Ascending aorta (tissue), 2 donors: ENCODE measurements at places on chromosomes 16 and 17.
A peak's percentile ranks its signal among the peaks of the same experiment; 100 is the strongest.

DNA sequence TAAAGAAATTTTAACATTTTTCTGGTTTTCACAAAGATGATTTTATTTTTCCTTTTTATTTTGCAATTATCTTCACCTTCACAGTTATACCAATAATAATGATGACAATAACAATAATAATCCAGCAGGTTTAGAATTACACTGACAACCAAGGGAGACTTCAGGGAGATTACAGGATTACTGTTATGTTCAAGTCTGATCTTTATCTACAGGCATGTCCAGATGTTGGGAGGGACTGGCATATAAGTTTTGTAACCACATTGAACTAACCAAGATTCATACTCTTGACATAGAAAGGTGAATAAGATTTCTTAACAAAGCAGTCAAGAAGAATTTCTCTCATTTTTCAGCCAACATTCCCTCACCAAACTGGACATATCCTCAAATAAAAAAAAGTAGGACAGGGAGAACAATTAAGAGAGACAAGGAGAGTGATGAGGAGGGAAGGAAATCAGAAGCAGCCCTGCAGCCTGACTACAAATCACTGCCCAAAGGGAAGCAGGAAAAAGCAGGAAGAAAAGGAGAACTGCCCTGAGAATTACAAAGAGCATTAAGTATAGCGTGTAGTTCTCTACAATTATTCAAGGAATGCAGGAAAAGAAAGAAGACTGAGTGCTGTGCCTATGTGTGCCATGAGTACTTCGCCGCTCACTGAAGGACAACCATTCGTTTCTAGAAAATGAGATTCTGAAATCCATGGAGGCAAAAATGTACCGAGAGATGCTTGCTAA, 155.7 kb upstream of the C17orf78 start:
- H3K4me3 ChIP-seq = no peak overlapping the region
- peaks cover 2% of the 10 kb centered on the region for H3K36me3 ChIP-seq
- H3K4me1 ChIP-seq = no peaks in the 10 kb centered on the region
- no peak for DNase-seq
- no peak overlapping the region for H3K27ac ChIP-seq
- H3K27me3 ChIP-seq = no peaks in the 10 kb centered on the region

- no peaks in the 10 kb centered on the region for H3K27me3 ChIP-seq
- no peak for DNase-seq
- no peak overlapping the region for H3K4me3 ChIP-seq
- no peaks in the 10 kb centered on the region for H3K36me3 ChIP-seq
- no peak overlapping the region for H3K27ac ChIP-seq
These were observed 150.4 kb downstream of the WWOX start for GRCh38 chr16:78249832-78250231.

- no peak for DNase-seq
- H3K4me3 ChIP-seq = no peak overlapping the region
- H3K4me1 ChIP-seq = no peaks in the 10 kb centered on the region
- H3K36me3 ChIP-seq = no peaks in the 10 kb centered on the region
- no peaks in the 10 kb centered on the region for H3K27me3 ChIP-seq
- H3K27ac ChIP-seq = no peak overlapping the region
These were observed 123.7 kb upstream of the AXIN2 start for GRCh38 chr17:65685110-65685509.

GRCh38 chr16:75965504-75966374, 239.4 kb upstream of the CPHXL start:
- H3K27me3 ChIP-seq = no peaks in the 10 kb centered on the region
- no peaks in the 10 kb centered on the region for H3K36me3 ChIP-seq
- no peak overlapping the region for H3K27ac ChIP-seq
- no peak overlapping the region for H3K4me3 ChIP-seq
- H3K4me1 ChIP-seq = no peaks in the 10 kb centered on the region

DNA sequence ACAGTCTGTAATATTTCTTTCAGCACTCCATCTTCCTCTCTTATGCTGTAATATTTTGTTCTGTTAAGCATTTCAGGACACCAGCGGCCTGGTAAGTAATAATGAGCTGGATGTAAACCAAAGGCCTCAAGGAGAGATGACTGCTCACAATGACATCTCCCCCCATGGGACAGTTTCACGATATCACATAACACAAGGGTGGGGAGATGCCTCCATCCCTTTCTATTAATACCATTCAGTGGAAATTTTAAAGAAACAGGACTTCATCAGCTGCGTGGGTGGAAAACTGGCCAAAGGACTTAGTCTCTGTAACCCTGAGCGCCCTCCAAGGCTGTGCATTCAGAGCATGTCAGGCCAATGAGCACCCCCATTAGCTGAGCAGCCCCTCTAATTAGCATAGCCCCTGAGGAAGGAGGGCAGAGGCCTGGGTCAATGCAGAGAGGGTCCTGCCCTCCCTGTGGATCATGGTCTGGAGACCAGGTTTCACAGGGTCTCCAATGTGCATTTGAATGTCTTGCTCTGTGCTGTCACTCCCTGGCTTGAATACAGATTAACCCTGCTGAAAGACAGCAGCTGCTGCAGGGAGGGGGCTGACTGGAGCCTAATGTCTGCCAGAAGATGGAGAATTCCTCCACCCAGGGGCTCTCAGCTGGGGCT, 156.4 kb downstream of the HS3ST2 start:
- H3K4me1 ChIP-seq = no peaks in the 10 kb centered on the region
- no peaks in the 10 kb centered on the region for H3K36me3 ChIP-seq
- H3K27me3 ChIP-seq = no peaks in the 10 kb centered on the region
- DNase-seq = no peak
- no peak overlapping the region for H3K4me3 ChIP-seq

- no peaks in the 10 kb centered on the region for H3K4me1 ChIP-seq
- H3K27ac ChIP-seq = no peak overlapping the region
- H3K4me3 ChIP-seq = no peak overlapping the region
These were observed 251.8 kb downstream of the MAF start for GRCh38 chr16:79348521-79349306.

GRCh38 chr17:40306395-40306794, 2.6 kb upstream of the RARA start:
- H3K27ac ChIP-seq = no peak overlapping the region
- no peak overlapping the region for H3K4me3 ChIP-seq
- DNase-seq = no peak
- H3K36me3 ChIP-seq = no peaks in the 10 kb centered on the region

GRCh38 chr16:85984231-85984880, 85.4 kb downstream of the IRF8 start:
- H3K4me1 ChIP-seq = no peaks in the 10 kb centered on the region
- peak; percentile 30 for DNase-seq
- no peaks in the 10 kb centered on the region for H3K27me3 ChIP-seq
- no peak overlapping the region for H3K4me3 ChIP-seq

- DNase-seq = no peak
- H3K36me3 ChIP-seq = peaks cover 11% of the 10 kb centered on the region
- no peak overlapping the region for H3K27ac ChIP-seq
- no peaks in the 10 kb centered on the region for H3K4me1 ChIP-seq
These were observed 121.7 kb downstream of the MYO1D start for GRCh38 chr17:32755045-32755805.

- DNase-seq = no peak
- no peak overlapping the region for H3K4me3 ChIP-seq
- H3K27ac ChIP-seq = peak overlapping the region; percentile 74
- no peaks in the 10 kb centered on the region for H3K27me3 ChIP-seq
These were observed 31.3 kb upstream of the MRPS23 start for GRCh38 chr17:57881143-57881542.

DNA sequence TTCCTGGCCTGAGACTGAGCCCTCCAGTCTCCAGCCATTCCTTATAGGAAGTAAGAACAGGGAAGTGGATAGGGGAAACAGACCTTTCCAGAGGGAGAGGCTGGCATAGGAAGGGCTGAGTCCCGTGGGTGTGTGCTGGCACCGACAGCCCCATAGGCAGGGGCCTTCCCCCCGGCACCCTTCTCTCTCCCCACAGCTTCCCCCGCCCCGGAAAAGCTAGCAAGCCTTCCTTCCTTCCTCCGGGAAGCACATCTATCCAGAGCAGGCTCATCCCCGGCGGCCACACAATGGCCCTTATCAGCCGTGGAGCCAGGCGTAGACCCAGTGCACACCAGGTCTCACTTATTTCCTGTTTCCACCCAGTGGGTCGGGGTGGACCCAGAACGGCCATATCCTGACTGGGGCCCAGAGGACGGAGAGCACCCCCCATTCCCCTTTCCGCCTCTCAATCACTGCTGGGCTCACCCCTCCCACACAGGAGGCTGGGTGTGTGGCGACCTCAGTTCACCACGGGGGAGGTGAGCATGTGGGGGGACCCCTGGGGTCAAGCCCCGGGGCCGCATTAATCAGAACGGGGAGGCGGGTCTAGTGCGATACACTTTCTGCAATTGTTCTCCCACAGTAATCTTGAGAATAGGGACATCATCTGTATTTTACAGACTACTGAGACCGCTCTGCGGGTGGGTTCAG, 950 bp upstream of the MYO1C start:
- peak overlapping the region; percentile 99 for H3K27ac ChIP-seq
- peaks cover 15% of the 10 kb centered on the region for H3K36me3 ChIP-seq
- no peaks in the 10 kb centered on the region for H3K27me3 ChIP-seq
- H3K4me3 ChIP-seq = no peak overlapping the region

GRCh38 chr17:59783221-59784047, 76.0 kb downstream of the VMP1 start:
- no peak overlapping the region for H3K4me3 ChIP-seq
- peak overlapping the region; percentile 88 for H3K27ac ChIP-seq
- peaks cover 7% of the 10 kb centered on the region for H3K4me1 ChIP-seq
- no peaks in the 10 kb centered on the region for H3K27me3 ChIP-seq
- DNase-seq = no peak

- H3K36me3 ChIP-seq = no peaks in the 10 kb centered on the region
- no peak overlapping the region for H3K4me3 ChIP-seq
- peak; percentile 68 for DNase-seq
- no peaks in the 10 kb centered on the region for H3K27me3 ChIP-seq
- no peak overlapping the region for H3K27ac ChIP-seq
These were observed 15.2 kb downstream of the KRT23 start for GRCh38 chr17:40922239-40922638.

DNA sequence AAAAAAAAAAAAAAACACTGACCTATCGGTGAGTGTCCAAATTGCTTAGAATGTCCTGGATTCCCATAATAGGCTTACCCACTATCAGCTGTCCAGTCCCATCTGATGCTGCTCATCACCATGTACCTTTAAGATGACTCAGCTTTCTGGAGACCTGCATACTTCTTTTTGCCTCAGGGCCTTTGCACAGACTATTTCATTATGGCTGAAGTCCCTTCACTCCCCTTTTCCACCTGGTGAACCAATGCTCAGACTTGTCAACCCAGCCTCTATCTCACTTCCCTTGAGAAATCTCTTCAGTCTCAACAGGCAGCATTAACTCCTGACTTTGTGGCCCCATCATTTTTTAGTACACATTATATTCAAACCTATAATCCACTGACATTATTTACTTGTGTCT, 29.7 kb upstream of the NUDT7 start:
- no peaks in the 10 kb centered on the region for H3K27me3 ChIP-seq
- no peaks in the 10 kb centered on the region for H3K36me3 ChIP-seq
- no peak for DNase-seq

DNA sequence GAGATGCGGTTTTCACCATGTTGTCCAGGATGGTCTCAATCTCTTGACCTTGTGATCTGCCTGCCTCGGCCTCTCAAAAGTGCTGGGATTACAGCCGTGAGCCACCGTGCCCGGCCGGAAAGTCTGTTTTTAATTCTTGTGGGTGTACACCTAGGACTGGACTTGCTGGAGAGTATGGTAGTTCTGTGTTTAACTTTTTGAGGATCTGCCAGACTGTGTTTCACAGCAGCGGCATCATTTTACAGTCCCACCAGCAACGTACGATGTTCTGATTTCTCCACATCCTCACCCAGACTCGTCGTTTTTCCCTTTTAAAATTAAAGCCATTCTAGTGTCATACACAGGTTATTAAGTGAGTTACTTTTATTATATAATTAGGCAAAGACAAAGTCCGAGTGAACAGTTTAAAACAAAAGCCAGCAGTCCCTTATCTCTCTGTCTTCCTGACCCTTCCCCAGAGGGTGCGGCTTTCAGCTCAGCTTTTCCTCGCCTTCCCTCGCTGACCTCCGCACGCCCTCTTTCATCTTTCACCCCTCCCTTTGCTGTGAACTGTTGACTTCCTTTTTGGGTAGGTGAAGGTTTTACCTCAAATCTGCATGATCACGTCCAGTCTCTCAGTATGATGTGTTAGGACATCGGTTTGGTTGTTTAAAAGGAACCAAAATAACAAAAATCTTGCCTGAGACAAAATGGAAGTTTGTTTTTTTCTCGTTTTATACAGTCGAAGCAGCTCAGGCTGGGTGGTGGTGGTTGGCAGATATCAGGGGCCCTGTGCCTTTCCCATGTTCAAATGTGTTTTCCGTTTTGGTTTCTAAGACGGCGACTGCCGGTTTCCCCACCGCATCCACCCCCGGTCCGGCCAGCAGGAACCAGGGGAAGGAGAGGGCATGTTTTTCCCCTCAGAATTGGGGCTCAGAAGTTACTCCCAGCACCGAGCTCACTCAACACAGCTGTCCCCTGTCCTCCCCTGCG, 18.0 kb downstream of the FAM234A start:
- no peaks in the 10 kb centered on the region for H3K27me3 ChIP-seq
- DNase-seq = no peak
- no peak overlapping the region for H3K4me3 ChIP-seq
- H3K27ac ChIP-seq = no peak overlapping the region

DNA sequence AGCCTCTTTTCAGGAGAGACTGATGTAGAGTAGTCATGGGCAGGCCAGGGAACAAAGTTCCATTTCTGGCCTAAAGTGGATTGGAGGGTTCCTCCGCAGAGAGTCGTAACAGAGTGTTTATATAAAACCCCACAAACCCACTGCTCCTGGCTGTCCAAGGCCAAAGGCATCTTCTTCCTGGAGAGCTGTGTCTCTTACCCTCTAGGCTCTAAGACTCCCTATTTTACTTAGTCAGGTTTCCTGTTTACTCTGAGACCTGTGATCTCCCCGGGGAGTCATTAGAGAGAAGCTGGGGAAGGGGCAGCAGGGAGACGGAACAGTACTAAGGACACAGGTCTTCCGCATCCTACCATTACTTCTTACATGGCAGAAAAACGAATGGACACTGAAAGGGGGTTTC, 69.5 kb downstream of the HIC1 start:
- no peak overlapping the region for H3K4me3 ChIP-seq
- DNase-seq = no peak
- H3K36me3 ChIP-seq = no peaks in the 10 kb centered on the region

DNA sequence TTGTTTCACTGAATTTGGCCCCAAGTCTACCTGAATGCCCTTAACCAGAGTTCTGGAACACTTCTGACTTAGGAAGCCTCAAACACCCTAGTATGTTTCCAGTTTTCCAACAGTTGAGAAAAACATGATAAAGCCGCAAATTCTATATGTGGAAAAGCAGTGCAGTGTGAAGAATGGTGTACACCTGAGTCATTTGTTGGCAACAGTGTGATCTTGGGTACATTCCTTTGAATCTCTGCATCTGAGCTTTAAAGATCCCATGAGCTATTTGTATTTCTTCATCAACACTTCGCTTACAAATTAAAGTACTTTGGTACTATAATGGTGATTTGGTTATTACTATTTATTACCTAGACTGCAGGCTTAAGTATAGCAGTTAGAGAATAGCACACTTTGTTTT, 93.6 kb upstream of the TBX2 start:
- no peaks in the 10 kb centered on the region for H3K4me1 ChIP-seq
- H3K27ac ChIP-seq = no peak overlapping the region
- no peak for DNase-seq
- H3K4me3 ChIP-seq = no peak overlapping the region
- H3K36me3 ChIP-seq = no peaks in the 10 kb centered on the region

- H3K36me3 ChIP-seq = no peaks in the 10 kb centered on the region
- DNase-seq = no peak
- H3K27ac ChIP-seq = no peak overlapping the region
- no peaks in the 10 kb centered on the region for H3K27me3 ChIP-seq
These were observed 4.3 kb downstream of the SPPL2C start for GRCh38 chr17:45848868-45849535.

GRCh38 chr17:22512506-22512905, 820.2 kb downstream of the KCNJ18 start:
- no peak overlapping the region for H3K4me3 ChIP-seq
- no peak for DNase-seq
- H3K36me3 ChIP-seq = no peaks in the 10 kb centered on the region
- H3K27me3 ChIP-seq = no peaks in the 10 kb centered on the region
